ENCODE measurements at places on chromosomes 16 and 17.

DNA sequence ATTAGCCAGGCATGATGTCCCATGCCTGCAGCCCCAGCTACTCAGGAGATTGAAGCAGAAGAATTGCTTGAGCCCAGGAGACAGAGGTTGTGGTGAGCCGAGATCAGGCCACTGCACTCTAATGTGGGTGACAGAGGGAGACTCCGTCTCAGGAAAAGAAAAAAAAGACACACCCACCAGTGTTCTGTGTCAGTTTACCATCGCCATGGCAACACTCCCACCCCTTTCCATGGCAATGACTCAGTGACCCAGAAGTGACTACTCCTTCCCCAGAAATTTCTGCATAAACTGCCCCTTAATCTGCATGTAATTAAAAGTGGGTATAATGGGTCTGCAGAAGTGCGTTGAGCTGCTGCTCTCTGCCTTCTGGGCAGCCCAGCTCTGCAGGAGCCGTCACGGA is 4.0 kb upstream of the ZC3H18 start:
- DNase-seq: no peak

- peak; percentile 83 for DNase-seq
Observed at GRCh38 chr16:30472328-30472942, at the start of gene ITGAL. ITGAL (plus strand) TSS chr16:30472742; CDS start chr16:30472838, 96 bp downstream.

DNA sequence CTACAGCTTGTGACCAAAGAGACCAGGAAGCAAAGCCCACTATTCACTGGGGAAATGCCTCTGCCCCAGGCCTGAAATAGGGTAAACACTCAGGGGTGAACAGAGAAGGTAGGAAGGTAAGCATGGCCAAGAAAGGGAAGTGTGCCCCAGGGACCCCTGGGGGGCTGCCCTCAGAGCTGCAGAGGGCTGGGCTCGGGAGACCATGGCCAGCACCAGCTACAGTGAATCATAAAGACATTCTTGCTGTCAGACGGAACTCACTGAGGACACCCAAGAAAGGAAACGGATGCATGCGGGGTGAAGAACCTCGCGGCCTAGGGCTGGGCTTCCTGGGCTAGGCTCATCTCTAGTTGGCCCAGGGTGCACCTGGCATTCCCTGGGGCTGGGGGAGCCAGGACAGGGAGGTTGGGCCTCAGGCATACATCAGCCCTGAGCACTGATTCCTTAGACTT is 9.6 kb downstream of the HIC1 start:
- DNase-seq: no peak

GRCh38 chr16:8391257-8391656 is 199.1 kb downstream of the TMEM114 start:
- no peak for DNase-seq

GRCh38 chr17:40841246-40841645 is 18.8 kb upstream of the KRT10 start:
- no peak for DNase-seq

GRCh38 chr17:72412650-72413076 is 291.8 kb downstream of the SOX9 start:
- no peak for DNase-seq

GRCh38 chr16:25726430-25727098 is 34.8 kb downstream of the HS3ST4 start:
- DNase-seq: no peak

GRCh38 chr16:18942061-18942460 is 15.9 kb upstream of the SMG1 start:
- DNase-seq: no peak

DNA sequence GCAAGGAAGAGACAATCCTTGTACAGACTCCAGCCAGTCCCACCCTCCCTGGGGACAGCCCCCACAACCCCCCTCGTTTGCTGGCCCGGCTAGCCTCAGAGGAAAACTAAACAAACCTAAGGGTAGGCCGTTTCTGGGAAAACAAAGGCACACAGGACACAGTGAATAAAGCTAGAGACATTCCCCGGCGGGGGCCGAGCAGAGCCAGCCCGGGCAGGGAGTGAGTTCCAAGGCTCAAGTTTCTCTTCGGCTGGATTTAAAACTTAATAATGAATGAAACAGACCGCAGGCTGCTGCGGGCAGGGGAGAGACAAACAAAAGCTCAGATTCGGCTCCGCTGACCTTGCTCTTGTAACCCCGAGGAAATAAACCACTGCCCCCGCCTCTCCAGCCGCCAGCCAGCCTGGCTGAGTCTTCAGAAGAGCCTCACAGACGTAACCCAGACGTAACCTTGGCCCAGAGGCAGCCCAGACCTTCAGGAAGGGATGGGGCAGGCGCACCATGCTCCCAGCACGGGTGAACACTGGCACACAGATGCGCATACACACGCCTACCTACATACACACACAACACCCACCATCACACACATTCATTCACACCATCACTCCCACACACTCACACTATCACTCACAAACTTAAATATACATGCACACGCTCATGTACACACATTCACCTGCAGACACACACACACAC is 216.0 kb downstream of the ZNF423 start:
- DNase-seq: no peak

GRCh38 chr17:63986821-63987220 is 11.3 kb upstream of the PRR29 start:
- no peak for DNase-seq

GRCh38 chr16:22924492-22924891 is 110.5 kb downstream of the HS3ST2 start:
- DNase-seq: no peak

DNA sequence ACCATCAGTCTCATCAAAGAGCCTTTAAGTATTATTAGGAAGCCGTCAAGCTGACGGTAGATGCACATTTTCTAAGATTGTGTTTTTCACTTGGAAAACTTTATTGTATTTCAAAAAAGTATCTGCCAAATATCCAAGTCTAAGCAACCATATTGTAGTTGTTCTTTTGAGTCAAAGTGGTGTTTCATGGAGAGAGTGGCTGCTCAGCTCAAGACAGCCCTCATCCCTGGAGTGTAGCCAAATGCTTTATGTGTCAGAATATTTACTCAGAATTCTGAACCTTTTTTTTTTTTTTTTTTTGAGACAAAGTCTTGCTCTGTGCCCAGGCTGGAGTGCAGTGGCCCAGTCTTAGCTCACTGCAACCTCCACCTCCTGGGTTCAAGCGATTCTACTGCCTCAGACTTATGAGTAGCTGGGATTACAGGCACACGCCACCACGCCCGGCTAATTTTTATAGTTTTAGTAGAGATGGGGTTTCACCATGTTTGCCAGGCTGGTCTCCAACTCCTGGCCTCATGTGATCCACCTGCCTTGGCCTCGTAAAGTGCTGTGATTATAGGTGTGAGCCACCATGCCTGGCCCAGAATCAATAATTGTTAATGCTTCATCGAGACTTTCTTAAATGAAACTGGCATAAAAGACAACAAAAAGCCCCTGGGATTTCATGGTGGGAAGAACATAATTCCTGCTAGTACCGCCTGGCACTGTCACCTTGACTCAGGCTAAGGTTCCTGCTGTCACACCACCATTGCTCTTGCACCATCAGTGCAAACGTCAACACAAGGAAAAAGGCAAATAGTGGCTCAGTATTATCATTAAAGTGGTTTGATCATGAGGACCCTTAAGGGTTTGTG is 45.5 kb downstream of the PRKCA start:
- DNase-seq: no peak
